Gastrocnemius medialis (tissue), 4 donors: ENCODE measurements at places on chromosomes 1 and 21.

GRCh38 chr1:180327089-180327488, 97.0 kb downstream of the LHX4 start:
- no peaks in the 10 kb centered on the region for H3K4me1 ChIP-seq
- no peak overlapping the region for H3K4me3 ChIP-seq
- H3K36me3 ChIP-seq, result no peaks in the 10 kb centered on the region
- H3K27ac ChIP-seq, result no peak overlapping the region

DNA sequence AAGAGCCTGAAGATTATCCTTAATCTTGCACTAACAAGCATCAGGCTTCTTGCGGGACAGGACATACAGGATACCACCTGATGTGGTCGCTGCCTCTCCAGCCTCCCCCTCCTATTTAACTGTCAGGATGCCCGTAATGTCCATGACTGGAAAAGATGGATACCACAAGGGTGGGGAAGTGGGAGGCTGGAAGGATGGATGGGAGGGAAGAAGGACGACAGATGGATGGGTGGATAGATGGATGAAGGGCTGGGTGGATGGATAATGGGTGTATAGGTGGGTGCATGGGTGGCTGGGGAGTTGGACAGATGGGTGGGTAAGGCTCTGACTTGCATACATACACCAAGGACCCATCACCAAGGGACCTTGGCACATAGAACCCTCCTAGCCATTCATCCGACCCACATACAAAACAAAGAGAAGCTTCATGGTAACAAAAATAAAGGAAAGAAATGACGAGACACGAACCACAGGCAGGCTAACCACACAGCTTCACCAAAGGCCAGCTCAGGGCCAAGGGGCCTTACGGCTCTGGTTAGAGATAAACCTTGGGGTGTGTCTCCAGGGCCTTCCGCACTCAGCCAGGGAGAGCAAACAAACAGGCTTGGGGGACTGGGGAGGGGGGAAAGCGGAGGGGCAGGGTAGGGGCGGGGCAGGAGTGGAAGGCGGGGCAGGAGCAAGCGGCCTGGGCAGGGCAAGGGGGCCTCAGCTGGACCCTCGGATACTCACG, 50.5 kb downstream of the HSPG2 start:
- no peaks in the 10 kb centered on the region for H3K27me3 ChIP-seq
- no peak for DNase-seq
- no peaks in the 10 kb centered on the region for H3K4me1 ChIP-seq
- H3K4me3 ChIP-seq, result no peak overlapping the region
- H3K27ac ChIP-seq, result no peak overlapping the region
- H3K36me3 ChIP-seq, result no peaks in the 10 kb centered on the region

DNA sequence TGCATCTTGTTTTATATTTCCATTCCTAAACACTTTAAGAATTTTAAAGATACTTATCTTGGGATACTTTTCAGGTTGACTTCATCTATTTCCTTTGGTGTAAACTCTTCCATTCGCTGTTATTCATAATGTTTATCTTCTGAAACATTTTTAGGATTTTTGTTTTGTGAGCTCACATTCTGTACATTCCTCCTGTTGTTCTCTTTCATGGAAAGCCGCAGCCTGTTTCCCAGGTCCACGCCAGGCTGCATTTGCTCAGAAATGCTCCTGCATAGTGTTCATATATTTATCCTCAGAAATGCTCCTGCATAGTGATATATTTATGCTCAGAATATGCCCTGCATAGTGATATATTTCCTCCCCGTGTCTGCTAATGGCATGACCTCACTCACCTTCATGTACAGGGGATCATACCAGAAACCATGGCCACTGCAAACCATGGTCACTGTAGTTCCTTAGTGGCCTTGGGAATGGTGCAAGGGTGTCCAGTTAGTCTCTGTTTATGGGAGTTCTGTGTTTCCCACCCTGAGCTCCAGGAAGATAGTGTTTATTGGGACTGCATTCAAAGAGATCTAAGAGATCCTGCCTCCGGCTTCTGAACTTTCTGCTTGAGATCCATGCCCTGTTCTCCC, 153.9 kb upstream of the GREM2 start:
- no peak overlapping the region for H3K4me3 ChIP-seq
- no peaks in the 10 kb centered on the region for H3K36me3 ChIP-seq
- H3K27me3 ChIP-seq, result no peaks in the 10 kb centered on the region
- DNase-seq, result no peak
- H3K27ac ChIP-seq, result no peak overlapping the region

DNA sequence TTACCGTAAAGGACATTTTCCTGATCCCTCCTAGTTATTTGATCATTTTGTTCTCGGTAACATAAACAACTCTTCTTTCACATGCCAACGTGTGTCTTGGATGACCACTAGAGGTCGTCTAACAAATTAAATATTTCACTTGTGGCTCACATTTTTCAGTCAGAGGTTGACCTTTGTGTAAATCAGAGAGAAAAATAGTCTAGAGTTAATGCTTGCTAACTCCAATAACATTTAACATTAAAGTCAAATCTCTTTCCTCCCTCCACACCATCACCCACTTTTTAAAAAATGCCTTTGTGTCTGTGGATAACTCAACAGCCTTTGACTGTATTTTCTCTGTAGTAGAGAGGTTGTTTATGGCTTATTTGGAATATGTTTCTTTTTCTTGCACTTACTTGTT, 220.5 kb upstream of the B3GALT2 start:
- no peak overlapping the region for H3K4me3 ChIP-seq
- H3K4me1 ChIP-seq, result no peaks in the 10 kb centered on the region
- DNase-seq, result no peak
- no peaks in the 10 kb centered on the region for H3K27me3 ChIP-seq
- H3K36me3 ChIP-seq, result no peaks in the 10 kb centered on the region

- H3K4me1 ChIP-seq, result no peaks in the 10 kb centered on the region
- no peak overlapping the region for H3K27ac ChIP-seq
- H3K27me3 ChIP-seq, result no peaks in the 10 kb centered on the region
- no peak for DNase-seq
- no peak overlapping the region for H3K4me3 ChIP-seq
Observed at GRCh38 chr1:247118946-247119446, 14.8 kb upstream of the ZNF669 start.

- DNase-seq, result no peak
- no peaks in the 10 kb centered on the region for H3K4me1 ChIP-seq
- no peaks in the 10 kb centered on the region for H3K27me3 ChIP-seq
- no peak overlapping the region for H3K27ac ChIP-seq
- no peak overlapping the region for H3K4me3 ChIP-seq
Observed at GRCh38 chr1:197355248-197355995, 87.4 kb downstream of the CRB1 start.

- no peak for DNase-seq
- H3K4me1 ChIP-seq, result no peaks in the 10 kb centered on the region
- no peak overlapping the region for H3K27ac ChIP-seq
- H3K27me3 ChIP-seq, result no peaks in the 10 kb centered on the region
Observed at GRCh38 chr1:172912765-172913260, 137.9 kb downstream of the TNFSF18 start.

DNA sequence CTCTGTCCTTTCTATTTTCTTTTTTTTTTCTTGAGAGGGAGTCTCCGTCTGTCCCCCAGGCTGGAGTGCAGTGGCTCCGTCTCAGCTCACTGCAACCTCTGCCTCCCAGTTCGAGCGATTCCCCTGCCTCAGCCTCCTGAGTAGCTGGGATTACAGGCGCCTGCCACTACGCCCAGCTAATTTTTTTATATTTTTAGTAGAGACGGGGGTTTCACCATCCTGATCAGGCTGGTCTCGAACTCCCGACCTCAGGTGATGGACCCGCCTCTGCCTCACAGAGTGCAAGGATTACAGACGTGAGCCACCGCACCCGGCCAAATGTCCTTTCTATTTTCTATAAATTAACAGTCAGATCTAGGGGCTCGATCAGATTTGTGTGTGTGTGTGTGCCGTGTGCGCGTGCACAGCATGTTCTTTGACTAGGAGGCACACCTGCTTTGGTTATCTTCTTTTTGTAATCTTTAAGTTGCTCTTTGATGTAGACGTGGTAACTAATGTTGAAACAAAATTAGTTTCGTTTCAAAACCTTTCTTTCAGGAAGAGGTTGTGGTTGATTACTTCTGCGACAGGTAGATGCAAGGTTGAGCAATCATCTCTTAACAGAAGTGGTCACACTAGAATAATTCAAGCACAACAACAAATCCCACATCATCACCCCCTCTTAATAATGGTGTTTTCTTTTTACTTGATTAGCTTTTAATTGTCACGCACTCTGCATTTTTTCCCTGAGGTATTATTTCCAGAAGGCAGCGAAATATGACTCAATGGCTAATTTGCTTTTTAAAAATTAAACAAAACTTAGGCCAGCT, 779 bp upstream of the DEGS1 start:
- no peaks in the 10 kb centered on the region for H3K36me3 ChIP-seq
- H3K4me3 ChIP-seq, result peak overlapping the region; percentile 98
- no peak for DNase-seq
- peak overlapping the region; percentile 94 for H3K27ac ChIP-seq
- no peaks in the 10 kb centered on the region for H3K27me3 ChIP-seq

GRCh38 chr1:235675152-235675890, 25.7 kb upstream of the GNG4 start:
- H3K36me3 ChIP-seq, result peaks cover 4% of the 10 kb centered on the region
- H3K27ac ChIP-seq, result no peak overlapping the region
- no peak overlapping the region for H3K4me3 ChIP-seq
- H3K27me3 ChIP-seq, result no peaks in the 10 kb centered on the region
- H3K4me1 ChIP-seq, result no peaks in the 10 kb centered on the region
